ENCODE measurements at places on chromosomes 2 and 18.

DNA sequence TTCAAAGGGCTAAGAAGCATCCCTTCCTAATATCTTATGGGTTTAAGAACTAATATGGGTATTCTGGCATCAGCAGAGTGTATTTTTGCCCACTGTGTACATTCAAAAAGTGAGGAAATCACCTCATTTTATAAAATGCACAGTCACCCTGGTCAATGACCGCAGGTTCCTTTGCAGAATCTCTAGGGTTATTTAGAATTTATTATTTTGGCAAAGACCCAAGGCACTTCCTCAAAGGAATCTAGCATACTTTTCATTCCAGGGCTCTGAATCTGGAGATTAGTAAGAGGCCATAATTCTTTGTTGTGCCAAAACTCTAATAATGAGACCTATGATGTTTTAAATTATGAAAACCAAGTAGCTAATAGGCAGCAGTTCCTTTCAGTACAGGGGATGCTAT, 27.2 kb upstream of the CDH2 start:
- peak; percentile 92 for DNase-seq

- no peak for DNase-seq
Observed at GRCh38 chr18:62585274-62586150, 62.7 kb downstream of the ZCCHC2 start.

GRCh38 chr18:51236225-51236624, 38.7 kb upstream of the MEX3C start:
- DNase-seq: peak; percentile 84

DNA sequence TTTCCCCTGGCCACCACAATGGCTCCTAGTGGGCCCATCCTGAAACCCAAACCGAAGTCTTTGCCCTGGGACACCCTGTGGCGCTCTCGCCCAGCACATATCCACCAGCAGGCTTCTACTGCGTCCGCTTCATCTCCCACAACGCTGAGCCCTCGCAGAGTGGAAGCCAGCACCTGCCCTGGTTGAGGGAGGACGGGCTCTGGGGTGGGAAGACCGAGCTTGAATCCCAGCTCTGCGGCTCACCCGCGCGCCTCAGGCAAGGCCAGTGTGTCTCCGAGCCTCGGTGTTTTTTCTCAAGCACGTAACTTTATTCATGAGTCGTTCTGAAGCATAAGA, 15.6 kb downstream of the KLF11 start:
- no peak for DNase-seq

DNA sequence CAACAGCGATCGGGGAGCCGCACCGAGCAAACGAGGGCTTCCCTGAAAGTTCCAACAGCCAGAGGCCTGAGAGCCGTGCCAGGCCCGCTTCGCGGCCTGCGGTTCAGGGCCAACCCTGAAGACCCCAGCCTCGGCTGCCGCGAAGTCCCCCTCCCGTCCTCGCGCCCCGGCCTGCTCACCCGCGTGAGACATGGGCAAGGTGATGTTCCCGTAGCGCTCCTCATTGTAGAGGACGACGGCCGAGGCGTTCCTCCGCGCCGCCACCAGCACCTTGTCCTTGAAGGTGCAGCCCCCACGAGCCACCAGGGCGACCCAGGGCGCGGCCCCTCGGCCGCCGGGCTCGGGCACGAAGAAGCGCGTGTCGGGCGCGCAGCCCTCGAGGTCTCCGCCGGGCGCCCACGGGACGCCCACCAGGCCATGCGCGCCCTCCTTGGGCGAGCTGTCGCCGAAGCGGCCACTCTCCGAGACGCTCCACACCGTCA, 510 bp downstream of the RNF149 start:
- DNase-seq: no peak

- DNase-seq: no peak
Observed at GRCh38 chr2:238492840-238493239, 66.1 kb downstream of the ASB1 start.

- DNase-seq: no peak
Observed at GRCh38 chr2:10794876-10795275, 17.7 kb downstream of the PDIA6 start.

GRCh38 chr18:70422391-70422965, 133.6 kb downstream of the SOCS6 start:
- peak; percentile 85 for DNase-seq

- DNase-seq: peak; percentile 41
Observed at GRCh38 chr2:119264781-119265692, 41.4 kb downstream of the STEAP3 start.

- peak; percentile 1 for DNase-seq
Observed at GRCh38 chr2:80167284-80167808, 137.2 kb downstream of the LRRTM1 start.

DNA sequence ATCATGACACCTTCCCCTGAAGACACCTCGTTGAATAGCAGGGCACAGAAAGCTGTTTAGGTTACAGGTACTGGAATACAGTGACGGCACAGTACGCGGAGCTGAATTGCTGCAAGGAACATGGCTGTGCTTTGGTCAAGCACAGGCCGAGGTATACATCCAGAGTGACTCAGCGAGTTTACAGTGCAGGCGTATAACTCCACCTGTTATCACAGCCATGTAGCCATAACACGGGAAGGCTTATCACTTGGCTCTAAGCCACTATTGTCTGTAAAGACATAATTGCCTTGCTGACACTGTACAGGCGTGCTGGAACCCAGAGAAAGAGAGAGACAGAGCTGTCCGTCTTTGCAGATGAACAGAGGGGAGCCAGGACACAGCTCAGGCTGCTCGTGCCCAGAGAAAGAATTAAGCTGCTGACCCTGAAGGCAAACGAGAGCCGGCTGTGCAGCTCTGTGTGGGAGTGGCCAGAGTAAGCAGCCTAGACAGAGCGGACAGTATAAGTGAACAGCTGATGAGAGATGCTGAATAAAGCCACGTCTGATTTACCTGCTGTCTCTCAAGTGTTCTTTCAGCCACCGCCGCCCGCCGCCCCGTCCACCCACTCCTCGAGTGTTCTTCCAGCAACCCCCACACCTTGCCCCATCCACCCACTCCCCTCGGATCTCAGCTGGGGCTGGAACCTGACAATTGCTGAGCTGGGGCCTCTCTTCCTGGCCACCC, 87.3 kb upstream of the PPP1CB start:
- peak; percentile 72 for DNase-seq

GRCh38 chr2:25374411-25374810, 32.7 kb upstream of the DNMT3A start:
- DNase-seq: no peak

GRCh38 chr2:182298456-182298855, 128.4 kb downstream of the PDE1A start:
- DNase-seq: no peak

DNA sequence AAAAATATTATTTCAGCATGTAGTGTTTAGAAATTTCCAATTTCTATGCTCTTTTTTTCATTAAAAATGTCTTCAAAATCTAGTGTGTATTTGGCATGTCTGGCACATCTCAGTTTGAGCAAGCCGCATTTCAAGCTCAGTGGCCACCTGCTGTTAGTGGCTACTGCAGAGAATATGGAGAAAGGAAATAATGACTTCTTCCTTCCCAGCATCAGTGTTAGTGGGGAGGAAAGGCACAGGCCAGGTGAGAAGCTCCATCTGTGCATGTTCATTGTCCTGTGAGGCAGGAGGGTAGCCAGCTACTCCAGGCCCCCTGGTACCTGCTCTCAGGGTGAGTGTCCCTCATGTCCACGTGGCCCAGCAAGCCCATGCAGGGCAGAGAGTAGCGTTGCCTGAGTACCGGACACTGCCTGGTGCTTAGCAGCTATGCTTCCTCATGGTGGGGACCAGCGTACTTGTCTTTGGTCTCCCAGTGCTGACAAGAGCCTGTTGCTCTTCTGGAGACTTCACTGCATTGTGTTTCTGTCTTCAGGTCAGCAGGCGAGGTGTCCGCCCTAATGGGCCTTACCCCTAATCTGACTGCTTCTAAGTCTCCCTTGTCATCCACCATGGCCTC, 67.4 kb upstream of the CHMP1B start:
- no peak for DNase-seq

GRCh38 chr2:226526716-226527115, 272.9 kb downstream of the IRS1 start:
- peak; percentile 14 for DNase-seq

GRCh38 chr2:72149556-72150156, 2.0 kb upstream of the CYP26B1 start:
- DNase-seq: no peak

- DNase-seq: no peak
Observed at GRCh38 chr2:164146441-164146840, 410.6 kb upstream of the FIGN start.

GRCh38 chr18:31646332-31647126, 37.9 kb downstream of the B4GALT6 start:
- no peak for DNase-seq

DNA sequence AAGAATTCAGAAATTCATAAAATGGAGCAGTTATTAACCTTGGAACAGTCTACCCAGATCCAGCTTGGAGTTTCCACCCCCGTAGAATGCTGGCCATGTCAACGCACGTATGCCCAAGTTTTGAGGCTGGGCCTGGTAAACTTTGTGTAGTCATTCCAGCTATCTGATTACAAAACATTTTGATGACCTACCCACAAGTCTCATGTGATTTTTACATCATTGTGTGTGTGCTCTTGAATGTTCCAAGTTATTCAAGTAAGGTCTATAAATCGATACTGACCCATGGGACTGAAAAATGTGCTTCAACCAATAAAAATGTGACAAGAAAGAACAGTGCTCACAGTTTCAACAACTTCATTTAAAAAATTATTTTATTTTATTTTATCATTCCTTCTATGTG, 32.5 kb upstream of the ICOS start:
- no peak for DNase-seq

DNA sequence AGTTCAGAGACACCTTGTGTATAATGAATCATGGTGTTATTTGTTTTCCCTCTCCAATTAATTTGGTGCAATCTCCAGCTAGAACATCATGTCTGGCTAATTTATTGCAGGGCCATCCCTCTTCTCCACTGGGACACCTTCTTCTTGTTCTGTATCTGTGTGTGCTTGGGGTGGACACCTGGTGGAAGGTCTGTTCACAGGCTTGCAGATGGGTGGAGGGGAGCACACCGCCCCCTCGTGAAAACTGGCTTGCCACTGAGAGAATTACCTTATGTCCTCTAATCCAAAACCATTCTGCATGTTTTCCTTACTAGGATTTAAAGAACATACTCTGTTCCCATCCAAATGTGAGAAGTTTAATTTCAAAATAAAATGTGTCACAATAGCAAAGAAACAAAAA, 1160.4 kb upstream of the ZEB2 start:
- no peak for DNase-seq

GRCh38 chr2:55150834-55151233, 81.3 kb downstream of the CLHC1 start:
- DNase-seq: no peak

- peak; percentile 13 for DNase-seq
Observed at GRCh38 chr2:212683346-212684097, 144.9 kb upstream of the ERBB4 start.

DNA sequence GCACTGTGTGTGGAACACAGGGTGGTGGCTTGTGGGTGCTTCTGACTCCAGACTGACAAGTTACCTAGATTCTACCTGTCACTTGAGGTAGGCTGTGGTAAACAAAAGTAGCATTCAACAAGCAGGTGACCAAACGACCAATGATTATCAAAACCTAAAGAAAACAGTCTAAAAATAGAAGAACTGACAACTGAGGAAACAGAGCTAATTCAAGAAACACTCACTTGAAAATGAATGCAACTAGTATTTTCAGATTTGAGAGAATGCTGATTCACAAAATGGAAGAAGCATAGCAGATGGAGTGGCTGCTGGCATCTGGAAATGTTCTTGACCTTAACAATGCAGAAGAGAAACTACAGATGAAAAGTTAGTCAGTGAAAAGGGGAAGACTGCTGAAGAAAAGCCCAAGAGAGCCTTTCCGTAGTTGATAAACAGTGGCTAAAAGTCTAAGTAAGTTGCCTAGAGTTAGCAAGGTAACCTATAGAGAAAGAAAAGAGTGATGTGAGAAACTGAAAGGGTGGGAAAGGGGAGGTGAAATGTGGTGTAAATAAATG, 170.4 kb downstream of the NCK2 start:
- no peak for DNase-seq

DNA sequence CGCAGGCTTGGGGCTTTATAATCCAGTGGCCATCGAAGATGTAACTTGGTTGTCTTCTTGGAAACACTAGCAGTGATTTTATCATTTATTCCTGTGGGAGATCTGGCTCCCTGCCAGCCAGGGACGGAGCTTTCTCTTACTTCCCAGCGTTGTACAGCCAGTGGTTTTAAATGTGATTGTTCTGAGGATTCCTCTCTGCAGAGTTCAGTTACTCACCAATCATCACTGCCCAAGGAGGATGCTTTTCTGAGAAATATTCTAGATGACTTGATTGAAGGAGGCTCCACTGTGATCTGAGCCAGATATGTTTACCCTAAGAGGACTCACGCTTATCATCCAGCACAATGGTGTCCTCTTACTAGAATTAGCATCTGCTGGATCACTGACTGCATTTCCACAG, 744.3 kb downstream of the RNF144A start:
- no peak for DNase-seq

DNA sequence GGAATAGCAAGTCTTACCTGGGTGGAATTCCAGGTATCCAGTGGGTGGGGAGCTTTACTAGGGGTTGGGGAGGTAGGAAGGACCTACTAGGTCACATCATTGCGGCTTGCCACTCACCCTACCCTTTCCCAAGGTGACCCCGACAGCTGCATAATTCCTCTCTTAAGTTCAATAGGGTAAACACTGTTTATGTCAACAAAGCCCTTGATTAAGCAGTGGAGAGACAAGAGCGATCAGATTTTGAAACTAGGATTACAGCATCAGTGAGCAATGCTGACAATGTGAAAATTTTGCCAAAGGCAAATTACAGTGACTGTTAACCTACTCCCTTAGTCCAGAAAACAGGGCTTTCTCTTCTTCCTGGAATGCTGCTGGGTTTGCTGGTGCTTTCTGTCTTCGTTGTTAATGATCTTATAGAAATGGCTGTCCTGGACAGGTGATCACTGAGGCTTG, 14.5 kb downstream of the SLC19A3 start:
- peak; percentile 56 for DNase-seq

DNA sequence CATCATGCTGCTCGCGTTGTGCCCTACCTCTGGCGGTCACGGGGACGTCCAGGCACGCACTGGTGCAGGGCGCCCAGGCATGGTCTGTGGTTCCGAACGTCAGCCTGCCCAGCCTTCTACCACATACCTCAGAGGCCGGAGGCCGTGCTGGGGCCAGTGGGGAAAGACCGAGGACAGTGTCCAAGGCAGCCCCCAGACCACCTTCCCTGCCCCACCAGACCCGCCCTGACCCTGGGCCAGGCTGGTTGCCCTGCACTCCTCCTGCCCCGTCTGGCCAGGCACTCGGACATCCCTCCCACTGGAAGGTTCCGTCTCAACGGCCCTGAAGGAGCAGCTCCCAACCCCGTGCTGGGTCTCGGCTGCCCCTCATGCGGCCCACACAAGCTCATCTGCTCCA, 32.8 kb downstream of the SLC66A2 start:
- no peak for DNase-seq

GRCh38 chr2:69771461-69771860, 29.5 kb downstream of the ANXA4 start:
- no peak for DNase-seq

GRCh38 chr2:239250216-239251081, 150.4 kb downstream of the HDAC4 start:
- DNase-seq: no peak

DNA sequence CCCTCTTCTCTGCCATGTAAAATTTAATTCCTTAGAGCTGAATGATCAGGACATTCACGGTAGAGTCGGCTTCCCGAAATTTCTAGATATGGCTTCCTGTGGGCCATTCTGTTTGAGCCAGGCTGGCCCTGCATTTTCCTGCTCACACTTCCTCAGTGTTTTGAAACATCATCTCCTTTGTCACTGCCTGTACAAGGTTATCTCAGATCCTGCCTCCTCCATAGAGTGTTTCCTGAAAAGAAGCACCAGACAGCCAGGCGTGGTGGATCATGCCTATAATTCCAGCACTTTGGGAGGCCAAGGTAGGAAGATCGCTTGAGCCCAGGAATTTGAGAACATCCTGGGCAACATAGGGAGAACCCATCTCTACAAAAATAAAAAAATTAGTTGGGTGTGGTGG, 43.6 kb downstream of the GRHL1 start:
- no peak for DNase-seq
